ENCODE measurements at places on chromosomes 13 and 19. TPM values are rescaled to one million over a fixed set of nuclear protein-coding genes. Genes with fewer than 3 reads are reported as not detected.
A peak's percentile ranks its signal among the peaks of the same experiment; 100 is the strongest.

The RASGRP4 gene
- total RNA-seq: not detected

- no peak for DNase-seq
Measured at GRCh38 chr19:15463861-15464371, 428 bp downstream of the RASAL3 start.

- DNase-seq: no peak
Measured at GRCh38 chr13:38670627-38671026, 16.2 kb upstream of the FREM2 start.

The KIR2DL3 gene
- not detected for total RNA-seq

DNA sequence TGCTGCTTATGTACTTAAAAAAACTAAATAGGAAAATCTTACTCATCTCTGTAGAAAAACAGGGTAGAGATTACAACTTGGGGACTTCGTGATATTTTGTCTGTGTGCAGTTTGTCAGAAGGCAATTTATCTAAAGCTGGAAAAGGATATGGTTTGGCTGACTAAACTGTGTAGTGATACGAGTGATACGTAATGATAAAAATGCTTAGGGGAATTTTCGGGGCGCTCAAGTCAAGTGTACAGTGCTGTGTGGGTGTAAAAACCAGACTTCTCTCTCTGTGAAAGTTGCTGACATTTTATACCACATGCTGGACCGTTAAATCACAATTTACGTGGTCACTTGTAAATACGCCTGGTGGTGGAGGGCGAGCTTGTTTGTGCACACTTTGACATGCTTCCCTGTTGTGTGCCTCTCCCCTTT, 221.7 kb downstream of the KCNRG start:
- no peak for DNase-seq

The GPC5 gene
- total RNA-seq: 0.07 TPM

The SHISA7 gene
- not detected for total RNA-seq

The CAPS gene
- total RNA-seq: 2.1 TPM

The ZSCAN4 gene
- total RNA-seq: not detected

DNA sequence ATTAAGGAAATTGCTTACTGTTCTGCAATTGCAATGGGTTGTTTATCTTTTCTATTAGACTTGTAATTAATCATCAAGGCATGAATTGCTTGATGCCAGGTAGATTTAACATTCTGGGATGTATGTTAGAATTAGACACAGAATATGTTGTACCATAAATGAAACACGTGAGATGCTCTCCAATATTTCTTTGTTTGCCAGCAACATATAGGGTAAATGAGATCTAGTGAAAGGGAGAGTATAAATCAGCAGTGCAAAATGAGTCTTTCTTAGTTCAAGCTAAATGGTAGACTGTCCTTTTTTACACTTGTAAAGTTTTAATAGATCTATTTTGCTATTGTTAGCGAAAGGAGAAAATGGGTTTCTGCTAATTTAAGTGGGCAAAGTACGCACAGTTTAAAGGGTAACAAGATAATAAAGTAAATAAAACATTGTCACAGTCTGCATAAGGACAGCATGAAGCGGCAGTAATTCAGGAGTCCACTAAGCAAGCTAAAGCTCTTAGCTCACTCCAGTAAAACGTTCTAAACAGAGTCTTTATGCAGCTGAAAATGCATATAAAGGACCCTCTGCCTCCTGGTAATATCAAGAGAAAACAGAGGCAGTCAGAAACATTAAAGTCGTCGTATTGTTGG, 1137.1 kb downstream of the OLFM4 start:
- no peak for DNase-seq

DNA sequence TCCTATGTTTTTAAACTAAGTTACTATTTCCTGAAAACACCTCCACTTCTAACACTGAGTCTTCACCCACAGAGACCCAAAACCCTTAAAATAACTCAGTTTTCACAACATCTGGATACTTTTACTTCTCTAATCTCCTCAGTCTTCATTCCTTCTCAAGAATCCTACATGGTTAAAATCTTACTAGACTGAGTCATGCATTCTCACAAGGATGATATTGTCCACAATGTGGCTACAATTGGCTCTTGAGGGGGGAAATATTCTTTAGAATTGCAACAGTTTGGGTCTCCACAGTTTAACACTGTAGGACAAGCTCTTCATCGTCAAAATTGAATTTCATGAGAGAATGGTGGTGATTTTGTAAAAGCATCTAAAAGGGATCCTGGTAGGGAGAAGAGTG, 397.1 kb downstream of the SLITRK5 start:
- no peak for DNase-seq

The EFNB2 gene
- total RNA-seq: 2.0 TPM

DNA sequence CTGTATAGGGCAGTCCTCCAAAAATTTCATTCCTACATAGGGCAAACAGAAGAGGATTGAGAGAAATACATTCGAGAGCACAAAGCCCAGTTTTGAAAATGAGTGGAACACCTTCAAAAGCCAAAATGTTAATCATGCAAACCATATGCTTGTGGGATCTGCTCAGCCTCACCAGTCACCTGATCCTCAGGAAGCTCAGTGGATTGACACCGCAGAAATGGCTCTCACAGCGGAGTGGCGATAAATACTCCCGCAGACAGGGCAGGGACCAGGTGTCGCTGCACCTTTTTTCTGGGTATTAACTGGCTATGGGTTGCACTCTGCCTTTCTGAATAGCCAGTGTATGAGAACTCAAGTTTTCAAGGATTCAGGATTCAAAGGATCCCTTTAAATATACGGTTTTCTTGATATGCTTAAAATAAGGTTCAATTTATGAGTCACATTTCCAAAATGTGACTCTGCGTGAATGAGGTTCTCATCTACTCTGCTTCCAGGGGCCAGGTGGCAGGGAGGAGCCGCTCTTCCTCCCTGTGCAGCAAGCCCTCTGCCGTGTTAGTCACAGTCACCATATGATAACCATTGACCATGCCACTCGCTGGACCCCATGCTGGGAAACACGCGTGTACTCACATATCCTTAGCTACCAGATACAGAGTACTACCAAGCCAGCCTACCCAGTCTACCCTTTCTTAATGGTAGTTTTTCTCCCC, 18.3 kb upstream of the DHRS12 start:
- no peak for DNase-seq

DNA sequence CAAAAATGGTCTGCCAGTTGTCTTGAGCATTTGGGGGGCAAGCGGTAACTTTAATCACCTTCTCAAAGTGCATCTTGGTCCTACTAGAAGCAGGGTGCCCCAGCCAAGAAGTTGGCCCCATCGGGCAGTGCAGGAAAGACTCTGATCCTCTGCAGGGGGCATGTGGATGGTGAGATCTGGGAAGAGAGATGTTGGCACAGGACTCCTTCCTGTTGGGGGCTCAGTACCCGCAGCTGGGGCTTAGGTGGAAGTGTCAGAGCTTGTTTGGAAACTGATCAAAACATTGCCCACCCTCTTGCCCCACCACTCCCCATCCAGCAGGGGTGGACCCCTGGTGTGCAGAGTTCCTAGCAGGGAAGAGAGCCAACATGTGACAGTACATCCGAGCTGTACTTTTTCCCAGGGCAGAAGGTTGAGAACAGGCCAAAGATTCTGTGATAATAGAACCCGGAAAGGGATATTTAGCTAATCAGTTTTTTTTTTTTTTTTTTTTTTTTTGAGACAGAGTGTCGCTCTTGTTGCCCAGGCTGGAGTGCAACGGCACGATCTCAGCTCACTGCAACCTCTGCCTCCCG, 8.8 kb downstream of the RRAS start:
- DNase-seq: no peak

The POSTN gene
- total RNA-seq: 0.58 TPM

GRCh38 chr13:91078093-91078679, 269.3 kb upstream of the MIR17HG start:
- DNase-seq: peak; percentile 17

- no peak for DNase-seq
Measured at GRCh38 chr13:111614613-111615012, 294.2 kb downstream of the TEX29 start.

- DNase-seq: no peak
Measured at GRCh38 chr13:74573654-74574053, 439.4 kb upstream of the KLF12 start.

The CLEC11A gene
- 4.6 TPM for total RNA-seq

- no peak for DNase-seq
Measured at GRCh38 chr19:16067205-16067938, 8.9 kb upstream of the TPM4 start.

- no peak for DNase-seq
Measured at GRCh38 chr19:56294549-56294948, 20.1 kb downstream of the ZSCAN5A start.

GRCh38 chr13:74217811-74218210, 83.6 kb upstream of the KLF12 start:
- no peak for DNase-seq

DNA sequence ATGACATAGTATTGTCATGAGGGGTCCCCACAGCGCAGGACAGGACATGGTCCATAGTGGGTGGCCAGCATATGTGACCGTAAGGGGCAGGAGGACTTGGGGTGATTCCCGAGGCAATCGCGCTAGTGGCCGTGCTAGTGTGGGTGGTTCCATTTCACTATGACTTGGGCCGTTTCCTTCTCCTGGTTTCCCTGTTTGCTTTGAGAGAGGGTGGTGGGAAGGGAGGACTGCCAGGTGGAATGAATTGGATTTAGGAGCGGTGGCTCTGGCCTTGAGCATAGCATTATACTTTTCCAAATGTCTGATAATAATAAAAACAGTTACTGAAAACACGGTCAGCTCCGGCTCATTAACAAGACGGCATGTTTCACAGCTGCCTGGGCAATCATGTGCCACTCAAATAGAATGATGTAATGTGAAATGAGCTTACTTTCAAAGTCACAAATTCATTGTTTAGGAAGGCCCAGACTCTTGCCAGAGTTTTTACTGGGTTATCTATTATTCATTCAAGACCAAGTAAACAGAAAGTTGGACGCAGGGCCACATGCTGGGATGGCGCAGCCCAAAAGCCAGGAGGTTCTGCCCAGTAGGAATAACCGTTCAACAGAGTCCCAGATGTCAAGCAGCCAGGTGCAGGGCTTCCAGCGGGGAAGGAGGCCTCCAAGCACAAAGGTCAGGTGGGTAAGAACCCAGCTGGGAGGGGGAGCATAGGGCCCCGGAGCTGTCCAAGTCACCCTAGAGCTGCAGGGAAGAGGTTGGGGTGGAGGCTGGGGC, 19.6 kb upstream of the SLC15A1 start:
- no peak for DNase-seq

- no peak for DNase-seq
Measured at GRCh38 chr13:25169951-25170553, 2.0 kb downstream of the AMER2 start.

The RNF17 gene
- not detected for total RNA-seq

GRCh38 chr13:43057653-43058317, 34.4 kb downstream of the DNAJC15 start:
- DNase-seq: no peak

GRCh38 chr19:31676271-31677004, 327.2 kb upstream of the TSHZ3 start:
- DNase-seq: no peak

The ZNF816 gene
- total RNA-seq: 5.1 TPM

The CEACAM3 gene
- total RNA-seq: not detected

DNA sequence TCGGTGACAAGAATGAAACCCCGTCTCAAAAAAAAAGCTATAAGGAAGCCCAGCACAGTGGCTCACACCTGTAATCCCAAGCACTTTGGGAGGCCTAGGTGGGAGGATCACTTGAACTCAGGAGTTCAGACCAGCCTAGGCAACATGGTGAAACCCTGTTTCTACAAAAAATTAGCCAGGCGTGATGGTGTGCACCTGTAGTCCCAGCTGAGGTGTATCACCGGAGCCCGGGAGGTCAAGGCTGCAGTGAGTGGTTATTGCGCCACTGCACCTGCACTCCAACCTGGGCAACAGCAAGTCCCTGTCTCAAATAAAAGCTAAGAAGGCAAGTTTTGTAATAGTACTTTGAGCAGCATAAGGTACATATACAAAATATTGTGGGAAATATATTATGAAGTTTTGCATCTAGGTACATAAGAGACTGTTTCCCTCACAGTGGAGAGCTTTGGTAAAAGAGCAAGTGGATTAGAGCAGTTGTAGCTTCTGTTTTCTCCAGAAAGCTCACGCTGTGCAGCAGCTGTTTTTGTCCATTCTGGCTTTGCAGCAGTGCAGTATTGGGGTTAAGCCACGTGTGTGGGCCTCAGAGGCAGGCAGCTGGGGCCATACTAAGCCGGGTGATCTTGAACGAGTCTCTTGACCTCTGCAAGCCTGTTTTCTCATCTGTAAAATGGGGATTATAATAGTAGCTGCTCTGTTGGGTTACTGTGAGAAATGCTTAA, 35.4 kb downstream of the ARHGAP35 start:
- DNase-seq: no peak

GRCh38 chr19:48480558-48481500, 11.7 kb downstream of the CYTH2 start:
- DNase-seq: no peak

DNA sequence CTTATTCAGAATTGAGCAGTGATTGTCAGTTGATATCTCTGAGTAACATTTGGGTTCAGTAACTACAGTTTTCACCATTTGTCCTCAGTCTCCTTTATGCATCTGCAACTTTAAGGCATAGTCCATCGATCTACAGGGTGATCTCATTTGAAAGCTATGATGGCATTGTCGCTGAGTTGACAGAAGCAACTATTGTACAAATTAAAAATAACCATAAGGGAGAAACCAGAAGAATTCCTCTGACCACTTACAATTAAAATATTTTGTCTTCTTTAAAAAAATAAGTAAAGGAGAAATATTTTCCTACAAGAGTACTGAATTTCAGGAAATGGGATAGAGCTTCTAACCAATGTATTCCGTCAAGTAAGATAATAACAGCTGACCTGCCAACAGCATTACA, 30.6 kb downstream of the RAP2A start:
- no peak for DNase-seq

DNA sequence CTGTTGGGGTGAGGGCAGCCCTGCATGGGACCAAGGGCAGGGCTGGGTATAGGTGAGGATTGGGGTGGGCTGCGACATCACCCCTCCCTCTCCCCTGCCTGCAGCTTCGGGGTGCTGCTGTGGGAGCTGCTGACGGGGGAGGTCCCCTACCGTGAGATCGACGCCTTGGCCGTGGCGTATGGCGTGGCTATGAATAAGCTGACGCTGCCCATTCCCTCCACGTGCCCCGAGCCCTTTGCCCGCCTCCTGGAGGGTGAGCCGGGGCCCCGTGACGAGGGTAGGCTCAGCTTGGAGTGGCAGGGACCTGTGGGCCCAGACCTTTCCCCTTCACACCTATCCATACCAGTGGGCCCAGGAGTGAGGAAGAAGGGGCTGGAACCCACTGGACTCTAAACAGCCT, 13.2 kb downstream of the MAP3K10 start:
- no peak for DNase-seq

- no peak for DNase-seq
Measured at GRCh38 chr19:40243181-40243580, 16.7 kb upstream of the CCNP start.
